ENCODE measurements at places on chromosomes 6 and 20. TPM values are rescaled to one million over a fixed set of nuclear protein-coding genes. Genes with fewer than 3 reads are reported as not detected.

DNA sequence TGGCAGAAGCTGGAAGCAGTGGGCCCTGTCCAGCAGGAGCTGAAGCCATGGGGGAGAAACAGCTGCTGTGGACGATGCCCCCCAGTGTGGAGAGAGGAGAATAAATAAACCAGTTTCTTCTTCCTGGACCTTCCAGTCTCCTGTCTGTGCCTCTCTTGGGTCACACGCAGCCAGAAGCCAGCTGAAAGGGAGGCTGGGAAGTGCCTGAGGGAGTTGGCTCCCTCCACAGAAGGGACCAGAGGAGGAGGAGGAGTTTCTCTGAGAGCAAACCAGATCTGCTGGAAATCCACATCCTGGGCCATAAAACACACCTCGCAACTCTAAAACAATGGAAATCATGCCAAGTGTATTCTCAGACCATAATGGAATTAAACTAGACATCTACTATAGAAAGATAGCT is 577.0 kb downstream of the CDH26 start:
- no peak for DNase-seq
- no peaks in the 10 kb centered on the region for H3K27me3 ChIP-seq
- no peak overlapping the region for H3K27ac ChIP-seq
- H3K4me1 ChIP-seq = no peaks in the 10 kb centered on the region

DNA sequence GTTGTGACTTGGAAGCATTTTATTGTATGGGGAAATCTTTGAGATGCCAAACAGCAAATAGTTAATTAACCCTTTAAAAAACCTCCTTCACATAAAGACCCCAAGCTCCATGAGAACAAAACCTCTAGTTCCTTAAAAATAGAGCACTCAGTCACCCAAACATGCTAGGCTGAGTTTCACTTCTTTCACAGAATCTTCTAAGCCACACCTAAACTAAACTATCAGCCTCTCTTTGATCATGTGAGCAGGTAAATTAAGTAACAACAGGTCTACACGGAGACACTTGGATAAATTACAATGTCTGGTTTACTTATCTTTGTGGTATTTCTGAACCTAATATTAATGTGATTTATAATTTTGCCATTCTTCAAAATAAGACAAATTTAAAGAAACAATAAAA is 205.2 kb upstream of the MARCKS start:
- H3K36me3 ChIP-seq = no peaks in the 10 kb centered on the region
- no peak for DNase-seq
- H3K4me3 ChIP-seq = no peak overlapping the region

CRISP3 gene
- total RNA-seq = not detected

- H3K27ac ChIP-seq = no peak overlapping the region
- H3K27me3 ChIP-seq = no peaks in the 10 kb centered on the region
- no peak for DNase-seq
- H3K4me1 ChIP-seq = no peaks in the 10 kb centered on the region
Observed at GRCh38 chr6:116859264-116859663, 17.8 kb upstream of the RFX6 start.

- DNase-seq = no peak
- no peaks in the 10 kb centered on the region for H3K27me3 ChIP-seq
- no peak overlapping the region for H3K27ac ChIP-seq
- H3K4me1 ChIP-seq = no peaks in the 10 kb centered on the region
Observed at GRCh38 chr6:6915813-6916547, 191.8 kb upstream of the RREB1 start.

GRCh38 chr6:154937306-154938220 is 57.6 kb upstream of the TIAM2 start:
- peak; percentile 47 for DNase-seq
- H3K27ac ChIP-seq = peak overlapping the region; percentile 8
- no peak overlapping the region for H3K4me3 ChIP-seq

DNA sequence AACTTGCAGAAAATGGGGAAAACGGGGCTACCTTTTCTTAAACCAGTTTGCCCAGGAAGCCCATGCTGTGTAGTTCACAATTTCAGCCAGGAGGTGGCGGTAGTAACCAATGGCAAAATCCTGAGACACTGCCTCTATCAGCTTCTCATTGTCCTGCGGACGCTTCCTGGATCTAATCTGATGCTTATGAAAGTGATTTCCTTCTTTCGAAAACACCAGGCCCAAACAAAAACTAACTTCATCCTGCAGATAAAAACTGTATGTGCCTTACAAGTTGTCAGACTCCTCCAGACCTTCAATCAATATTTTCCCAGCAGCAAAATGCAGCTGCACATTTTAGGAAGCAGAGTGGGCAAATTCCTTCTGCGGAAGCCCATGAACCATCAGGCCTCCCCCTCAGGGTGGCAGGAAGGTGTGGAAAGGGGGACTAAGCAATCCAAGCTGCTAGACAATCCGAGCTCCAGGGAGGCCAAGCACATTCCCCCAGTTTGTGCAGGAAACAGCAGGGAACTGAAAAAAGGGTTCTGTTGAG is 88.5 kb downstream of the LY86 start:
- H3K4me1 ChIP-seq = peaks cover 4% of the 10 kb centered on the region
- no peaks in the 10 kb centered on the region for H3K27me3 ChIP-seq
- H3K4me3 ChIP-seq = peak overlapping the region; percentile 5
- peak; percentile 81 for DNase-seq
- no peaks in the 10 kb centered on the region for H3K36me3 ChIP-seq
- H3K27ac ChIP-seq = no peak overlapping the region

- H3K36me3 ChIP-seq = no peaks in the 10 kb centered on the region
- no peak overlapping the region for H3K4me3 ChIP-seq
- H3K4me1 ChIP-seq = no peaks in the 10 kb centered on the region
- DNase-seq = no peak
- H3K27me3 ChIP-seq = no peaks in the 10 kb centered on the region
Observed at GRCh38 chr20:3111995-3112394, 27.5 kb upstream of the AVP start.

DNA sequence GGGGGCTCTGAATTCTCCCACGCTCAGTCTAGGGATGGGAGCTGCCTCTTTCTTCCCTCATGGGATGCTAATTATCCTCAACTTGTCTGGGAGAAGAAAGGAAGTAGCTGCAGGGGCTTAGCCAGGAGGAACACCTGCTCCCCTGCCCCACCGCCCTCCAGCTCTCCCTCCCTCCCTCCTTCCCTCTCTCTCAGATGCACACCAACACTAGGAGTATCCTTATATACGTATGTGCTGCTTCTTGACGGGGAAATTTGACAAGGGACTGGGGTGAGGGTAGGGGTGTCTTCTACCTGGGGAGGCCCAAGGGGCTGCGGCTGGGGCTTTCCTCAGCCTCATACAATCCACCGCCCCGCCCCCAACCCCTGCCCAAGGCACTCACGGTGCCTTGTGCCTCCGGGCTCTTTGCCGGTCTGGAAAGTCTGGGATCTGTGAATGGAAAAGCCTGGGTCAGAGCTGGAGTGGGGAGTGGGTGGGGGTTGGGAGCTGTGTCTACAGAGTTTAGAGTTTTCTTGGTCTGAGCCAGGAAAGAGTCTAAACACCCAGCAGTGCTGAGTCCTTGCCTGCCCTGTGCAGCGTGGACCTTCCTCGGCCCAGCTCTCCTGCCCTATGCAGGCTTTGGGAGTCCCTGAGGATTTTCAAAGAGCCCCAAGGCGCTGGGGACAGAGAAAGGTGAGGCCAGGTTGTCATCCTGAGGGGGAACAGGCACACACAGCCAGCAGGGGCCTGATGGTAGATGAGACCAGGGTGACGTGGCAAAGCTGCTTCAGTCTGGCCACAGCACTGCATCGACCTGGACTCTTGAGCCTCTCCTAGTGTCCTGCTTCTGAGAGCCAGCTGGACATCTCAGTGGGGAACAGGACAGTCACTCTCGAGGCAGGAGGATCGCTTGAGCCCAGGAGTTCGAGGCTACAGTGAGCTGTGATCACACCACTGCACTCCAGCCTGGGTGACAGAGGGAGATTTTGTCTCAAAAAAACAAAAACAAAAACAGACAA is 29.3 kb upstream of the EMILIN3 start:
- no peaks in the 10 kb centered on the region for H3K36me3 ChIP-seq
- H3K4me1 ChIP-seq = peaks cover 8% of the 10 kb centered on the region
- no peak overlapping the region for H3K4me3 ChIP-seq
- H3K27ac ChIP-seq = no peak overlapping the region
- peak; percentile 55 for DNase-seq

EYA4 gene
- not detected for total RNA-seq

SIRPB1 gene
- total RNA-seq = 1.0 TPM

SLC26A8 gene
- total RNA-seq = 0.09 TPM

IMPG1 gene
- not detected for total RNA-seq

IL17A gene
- total RNA-seq = not detected

DNA sequence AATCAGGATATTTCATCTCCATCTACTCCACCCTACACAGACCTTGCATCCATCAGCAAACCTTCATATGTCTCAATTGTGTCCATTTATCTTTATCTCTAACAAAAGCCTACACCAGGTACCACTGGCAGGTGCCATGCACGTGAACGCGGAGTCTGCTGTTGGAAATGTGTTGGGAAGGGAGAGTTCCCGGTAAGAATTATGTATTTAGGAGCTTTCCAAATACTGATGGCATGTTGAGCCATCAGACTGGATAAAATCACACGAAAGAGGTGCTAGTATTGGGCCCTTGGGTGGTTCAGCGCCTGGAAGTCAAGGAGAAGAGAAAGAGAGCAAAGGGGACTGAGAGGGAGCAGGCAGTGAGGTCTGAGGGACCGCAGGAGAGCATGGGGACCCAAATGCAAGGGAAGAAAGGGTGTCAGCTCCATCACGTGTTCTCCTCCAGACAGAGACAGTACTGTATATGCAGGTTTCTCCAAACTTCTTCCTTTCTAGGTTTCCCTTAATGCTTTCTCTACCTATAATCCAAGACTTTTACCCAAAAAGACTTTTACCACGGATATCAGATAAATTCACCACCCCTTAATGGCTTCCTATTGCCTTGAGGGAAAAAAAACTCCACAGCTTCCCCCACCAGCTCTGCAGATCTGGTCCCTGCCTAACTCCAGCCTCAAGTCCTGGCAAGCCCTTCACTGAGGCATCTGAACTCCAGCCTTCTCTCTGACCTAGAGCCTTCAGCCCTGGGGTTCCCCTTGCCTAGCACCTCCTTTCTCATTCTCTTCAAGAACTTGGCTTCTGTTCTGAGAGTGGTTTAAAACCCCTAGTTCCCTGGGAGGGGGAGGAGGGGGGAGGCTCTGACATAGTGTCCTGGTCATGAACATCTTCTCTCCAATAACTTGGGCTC is 4.8 kb upstream of the ZNF217 start:
- H3K27ac ChIP-seq = no peak overlapping the region
- DNase-seq = no peak
- H3K4me1 ChIP-seq = peaks cover 11% of the 10 kb centered on the region
- H3K36me3 ChIP-seq = no peaks in the 10 kb centered on the region

GRCh38 chr20:60203451-60203850 is 245.2 kb downstream of the CDH26 start:
- H3K4me3 ChIP-seq = no peak overlapping the region
- DNase-seq = no peak
- no peaks in the 10 kb centered on the region for H3K4me1 ChIP-seq
- no peak overlapping the region for H3K27ac ChIP-seq
- H3K27me3 ChIP-seq = no peaks in the 10 kb centered on the region

HTR1E gene
- not detected for total RNA-seq

GRCh38 chr20:24698189-24698588 is 228.8 kb downstream of the SYNDIG1 start:
- H3K27me3 ChIP-seq = no peaks in the 10 kb centered on the region
- no peak overlapping the region for H3K4me3 ChIP-seq
- no peaks in the 10 kb centered on the region for H3K4me1 ChIP-seq
- DNase-seq = peak; percentile 17
- H3K36me3 ChIP-seq = no peaks in the 10 kb centered on the region

- H3K27ac ChIP-seq = no peak overlapping the region
- H3K4me3 ChIP-seq = no peak overlapping the region
- H3K36me3 ChIP-seq = no peaks in the 10 kb centered on the region
- DNase-seq = no peak
Observed at GRCh38 chr6:17278289-17279063, 2.7 kb upstream of the RBM24 start.

DNA sequence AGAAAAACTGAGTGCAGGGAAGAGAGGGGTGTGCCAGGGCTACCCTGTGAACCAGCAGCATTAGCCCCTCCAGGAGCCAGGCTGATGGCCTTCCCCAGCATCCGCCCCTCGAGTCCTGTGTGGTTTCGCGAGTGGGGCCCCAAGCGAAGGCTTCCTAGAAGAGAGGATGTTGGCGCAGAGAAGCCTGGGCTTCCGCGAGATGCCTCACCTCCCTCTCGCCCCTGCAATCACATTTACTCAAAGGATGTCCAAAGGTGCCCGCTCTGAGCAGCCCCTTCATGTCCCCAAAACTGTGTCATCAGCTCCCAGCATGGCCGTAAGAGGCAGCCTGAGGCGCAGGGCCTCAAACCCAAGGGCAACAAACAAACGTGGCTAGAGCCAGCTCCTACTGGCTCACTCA is 111.7 kb downstream of the PREX1 start:
- H3K27ac ChIP-seq = no peak overlapping the region
- no peaks in the 10 kb centered on the region for H3K36me3 ChIP-seq
- H3K27me3 ChIP-seq = no peaks in the 10 kb centered on the region
- no peaks in the 10 kb centered on the region for H3K4me1 ChIP-seq
- DNase-seq = no peak
- no peak overlapping the region for H3K4me3 ChIP-seq

SUMO4 gene
- total RNA-seq = 1.5 TPM

DNA sequence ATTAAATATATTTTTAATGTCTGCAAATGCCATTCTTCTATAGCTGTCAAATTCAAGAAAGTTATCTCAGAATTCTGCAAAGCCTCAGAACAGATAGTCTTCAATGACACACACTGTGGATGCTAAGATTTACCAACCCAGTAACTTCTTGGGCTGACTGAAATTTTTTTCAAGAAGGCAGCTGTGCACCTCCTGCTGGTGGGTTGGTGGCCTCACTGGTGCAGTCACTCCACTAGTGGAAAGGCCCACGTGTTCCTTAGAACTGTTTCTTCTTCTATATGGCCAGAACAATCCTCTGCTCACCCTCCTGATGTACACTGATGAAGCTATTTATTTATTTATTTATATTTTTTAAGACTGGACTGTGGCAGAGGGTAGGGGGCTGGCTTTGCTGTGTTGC is 28.1 kb upstream of the MTCL3 start:
- no peak for DNase-seq
- H3K27me3 ChIP-seq = no peaks in the 10 kb centered on the region
- H3K36me3 ChIP-seq = no peaks in the 10 kb centered on the region
- no peaks in the 10 kb centered on the region for H3K4me1 ChIP-seq
- H3K27ac ChIP-seq = no peak overlapping the region
- no peak overlapping the region for H3K4me3 ChIP-seq

TRIM10 gene
- 0.09 TPM for total RNA-seq

GRCh38 chr6:55958790-55959189 is 83.4 kb upstream of the BMP5 start:
- H3K4me3 ChIP-seq = no peak overlapping the region
- no peaks in the 10 kb centered on the region for H3K36me3 ChIP-seq
- no peak for DNase-seq
- H3K27ac ChIP-seq = no peak overlapping the region

GRCh38 chr20:49984426-49985153 is 1.8 kb downstream of the SNAI1 start:
- H3K4me1 ChIP-seq = peaks cover 17% of the 10 kb centered on the region
- H3K27ac ChIP-seq = no peak overlapping the region

GRCh38 chr6:34189806-34190503 is 44.1 kb upstream of the GRM4 start:
- H3K4me1 ChIP-seq = no peaks in the 10 kb centered on the region
- DNase-seq = no peak
- H3K27me3 ChIP-seq = no peaks in the 10 kb centered on the region
- H3K27ac ChIP-seq = no peak overlapping the region
- no peaks in the 10 kb centered on the region for H3K36me3 ChIP-seq

Measured in H9 (cell line).